ENCODE measurements at places on chromosomes 13 and 19. TPM values are rescaled to one million over a fixed set of nuclear protein-coding genes. Genes with fewer than 3 reads are reported as not detected.

Gene ZNF85
- total RNA-seq, result 24.4 TPM

Gene RNF225
- 1.5 TPM for total RNA-seq

Gene CKM
- total RNA-seq, result not detected

Gene HOMER3
- 78.8 TPM for total RNA-seq

Gene PSG3
- total RNA-seq, result not detected

Gene SPIB
- total RNA-seq, result not detected

Gene SAMD1
- total RNA-seq, result 71.9 TPM

Gene ZNF180
- 14.6 TPM for total RNA-seq

Gene KDELR1
- total RNA-seq, result 163 TPM

Gene FAM216B
- total RNA-seq, result not detected

Gene FUT6
- total RNA-seq, result not detected

Gene CERS1
- total RNA-seq, result 27.7 TPM

Gene AKT2
- total RNA-seq, result 150 TPM
